ENCODE measurements at places on chromosomes 2 and 18. TPM values are rescaled to one million over a fixed set of nuclear protein-coding genes. Genes with fewer than 3 reads are reported as not detected.

DNA sequence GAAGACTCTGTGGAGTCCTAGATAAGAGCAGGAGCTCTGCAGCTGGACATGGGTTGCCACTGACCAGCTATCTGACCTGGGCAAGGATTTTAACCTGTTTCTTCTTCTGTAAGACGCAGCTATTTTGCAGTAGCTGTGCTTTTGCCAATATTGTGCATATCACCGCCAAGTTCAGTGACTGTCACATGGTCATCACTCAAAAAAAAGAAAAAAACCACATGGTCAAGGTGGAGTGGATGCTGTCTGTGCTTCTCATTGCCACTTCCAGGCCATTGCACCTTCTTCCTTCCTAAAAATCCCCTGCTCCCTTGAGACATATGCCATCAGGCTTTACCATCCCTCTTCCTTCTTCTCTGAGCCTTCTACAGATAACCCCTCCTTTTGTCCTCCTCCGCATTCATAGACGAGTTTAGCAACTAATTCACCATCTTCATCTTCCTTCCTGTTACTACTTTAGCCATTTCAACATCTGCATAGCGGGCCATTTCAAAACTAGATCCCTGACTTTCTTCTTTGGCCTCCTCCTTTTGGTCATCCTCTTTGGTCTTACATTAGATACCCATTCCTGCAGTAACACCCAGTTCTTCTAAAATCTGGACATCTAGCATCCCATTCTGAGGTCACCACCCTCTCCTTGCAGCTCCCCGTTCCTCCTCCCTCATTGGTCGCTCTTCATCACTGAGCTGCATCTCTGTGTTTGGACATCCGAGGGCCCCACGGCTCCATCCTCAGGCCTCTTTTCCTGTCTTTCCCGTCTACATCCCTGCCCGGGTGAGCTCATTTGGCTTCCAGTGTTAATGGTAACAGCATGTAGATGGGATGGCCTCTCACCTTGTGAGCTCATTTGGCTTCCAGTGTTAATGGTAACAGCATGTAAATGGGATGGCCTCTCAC lies 17.8 kb downstream of the RNF144A start:
- peaks cover 39% of the 10 kb centered on the region for H3K36me3 ChIP-seq
- no peak overlapping the region for H3K27ac ChIP-seq
- H3K4me1 ChIP-seq = peaks cover 39% of the 10 kb centered on the region
- H3K4me3 ChIP-seq = no peak overlapping the region
- no peaks in the 10 kb centered on the region for H3K27me3 ChIP-seq

SLC9A2 gene
- total RNA-seq = not detected

DYNAP gene
- not detected for total RNA-seq

- DNase-seq = no peak
- H3K4me3 ChIP-seq = no peak overlapping the region
- H3K27ac ChIP-seq = no peak overlapping the region
- no peaks in the 10 kb centered on the region for H3K27me3 ChIP-seq
- H3K36me3 ChIP-seq = peaks cover 49% of the 10 kb centered on the region
Observed at GRCh38 chr2:39736640-39737039, 42.4 kb downstream of the THUMPD2 start.

DNA sequence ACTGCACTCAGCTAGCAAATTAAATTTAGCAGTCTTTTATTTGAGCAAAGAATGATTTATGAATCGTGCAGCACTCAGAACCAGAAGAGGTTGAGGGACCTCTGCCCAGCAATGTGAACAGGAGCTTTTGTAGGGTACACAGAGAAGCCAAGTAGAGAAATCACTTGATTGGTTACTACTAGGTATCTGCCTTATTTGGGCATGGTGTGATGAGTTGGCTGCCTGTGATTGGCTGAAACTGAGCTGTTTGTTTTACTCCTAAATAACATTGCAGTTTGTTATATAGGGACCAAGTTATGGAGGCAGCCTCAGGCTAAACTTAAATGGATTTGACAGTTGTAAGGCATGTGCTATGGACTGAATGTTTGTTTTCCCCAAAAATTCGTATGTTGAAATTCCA lies 122.5 kb downstream of the RDH14 start:
- H3K27ac ChIP-seq = no peak overlapping the region
- H3K4me1 ChIP-seq = no peaks in the 10 kb centered on the region
- DNase-seq = no peak
- H3K27me3 ChIP-seq = peaks cover 23% of the 10 kb centered on the region
- no peak overlapping the region for H3K4me3 ChIP-seq

GRCh38 chr2:160742667-160743066 lies 249.1 kb upstream of the RBMS1 start:
- DNase-seq = no peak
- peaks cover 3% of the 10 kb centered on the region for H3K27me3 ChIP-seq
- no peak overlapping the region for H3K27ac ChIP-seq
- H3K4me1 ChIP-seq = no peaks in the 10 kb centered on the region

FIGLA gene
- not detected for total RNA-seq

ADAM23 gene
- 3.1 TPM for total RNA-seq

ACADL gene
- total RNA-seq = not detected

LHCGR gene
- total RNA-seq = not detected
